Psoas muscle (tissue), 8 donors: ENCODE measurements at places on chromosomes 7 and 10. TPM values are rescaled to one million over a fixed set of nuclear protein-coding genes. Genes with fewer than 3 reads are reported as not detected.
A peak's percentile ranks its signal among the peaks of the same experiment; 100 is the strongest.

MCMBP gene
- 39.6 TPM for polyA plus RNA-seq

DNA sequence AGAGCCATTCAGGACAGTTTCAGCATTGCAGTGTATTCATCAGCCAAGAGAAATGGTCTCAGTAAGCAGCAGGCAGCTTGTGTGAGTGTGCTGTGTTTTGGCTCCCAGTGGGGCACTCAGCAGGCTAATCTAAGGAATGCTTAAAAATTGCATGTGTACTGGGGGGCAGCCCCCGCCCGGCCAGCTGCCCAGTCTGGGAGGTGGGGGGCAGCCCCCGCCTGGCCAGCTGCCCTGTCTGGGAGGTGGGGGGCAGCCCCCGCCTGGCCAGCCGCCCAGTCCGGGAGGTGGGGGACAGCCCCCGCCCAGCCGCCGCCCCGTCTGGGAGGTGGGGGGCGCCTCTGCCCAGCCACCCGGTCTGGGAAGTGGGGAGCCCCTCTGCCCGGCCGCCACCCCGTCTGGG, 116.2 kb downstream of the GRID1 start:
- no peak for DNase-seq

DNA sequence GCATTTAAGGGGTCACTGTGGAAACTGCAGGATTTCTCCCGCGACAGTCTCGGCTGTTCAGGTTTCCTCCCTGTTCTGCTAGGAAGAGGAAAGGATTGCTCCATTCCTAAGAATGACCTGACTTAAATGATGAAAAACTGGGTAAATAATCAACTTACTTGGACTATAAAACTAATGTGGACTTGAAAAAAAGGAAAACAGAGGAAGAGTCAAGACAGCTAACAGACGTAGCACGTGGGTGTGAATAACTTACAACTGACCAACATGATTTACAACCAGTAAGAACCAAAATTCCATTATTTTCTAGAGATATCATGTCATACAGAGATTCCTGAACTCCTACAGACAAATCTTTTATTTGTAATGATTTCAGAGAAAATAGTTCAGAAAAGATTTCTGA, 93.8 kb downstream of the ADAM12 start:
- DNase-seq = no peak

CTAGE8 gene
- polyA plus RNA-seq = not detected

GRCh38 chr10:94706089-94706488, 22.6 kb downstream of the CYP2C18 start:
- DNase-seq = no peak

CYP2C9 gene
- polyA plus RNA-seq = not detected

DNA sequence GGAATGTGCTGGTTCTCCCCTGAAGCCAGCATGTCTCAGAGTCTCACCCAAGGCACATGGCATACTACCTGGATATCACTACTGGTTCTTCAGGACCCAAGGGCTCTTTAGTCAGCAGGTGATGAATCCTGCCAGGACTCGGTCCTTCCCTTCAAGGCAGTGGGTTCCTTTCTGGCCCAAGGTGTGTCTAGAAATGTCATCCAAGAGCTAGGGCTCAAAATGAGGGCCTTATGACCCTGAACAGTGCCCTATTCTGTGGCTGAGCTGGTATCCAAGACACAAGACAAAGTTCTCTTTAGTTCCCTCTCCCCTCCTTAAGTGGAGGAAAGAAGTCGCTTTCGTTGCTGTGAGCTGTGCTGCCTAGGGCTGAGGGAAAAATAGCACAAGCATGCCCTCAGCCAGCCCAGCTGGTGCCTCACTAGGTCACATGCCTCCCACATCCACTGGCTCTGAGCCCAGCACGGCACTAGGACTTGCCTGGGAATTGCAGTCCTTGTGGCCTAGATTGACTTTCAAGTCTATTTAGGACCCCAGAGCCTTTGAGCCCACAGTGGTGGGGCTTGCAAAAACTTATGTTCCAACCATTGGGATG, 106.0 kb downstream of the BMS1 start:
- no peak for DNase-seq

DNA sequence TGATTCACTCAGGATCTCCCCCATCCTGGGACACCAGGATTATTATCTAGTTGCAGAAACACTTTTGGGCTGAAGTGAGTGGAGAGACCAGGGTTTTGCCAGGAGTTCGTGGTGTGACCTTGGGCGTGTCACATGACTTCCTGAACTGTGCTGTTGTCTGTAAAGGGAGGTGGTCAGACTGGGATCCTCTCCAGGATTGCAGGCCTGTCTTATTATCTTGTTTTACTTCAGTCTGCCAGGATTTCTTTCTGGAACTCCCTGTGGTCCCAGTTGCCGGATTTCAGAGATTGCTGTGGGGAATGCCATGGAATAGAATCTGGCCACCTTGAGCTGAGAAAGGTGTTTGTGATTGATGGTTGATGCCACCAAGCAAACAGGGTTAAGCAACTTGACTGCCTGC, 35.8 kb downstream of the CRCP start:
- DNase-seq = peak; percentile 67

GRCh38 chr7:143882020-143882603, 19.9 kb downstream of the TCAF1 start:
- DNase-seq = peak; percentile 74

DNA sequence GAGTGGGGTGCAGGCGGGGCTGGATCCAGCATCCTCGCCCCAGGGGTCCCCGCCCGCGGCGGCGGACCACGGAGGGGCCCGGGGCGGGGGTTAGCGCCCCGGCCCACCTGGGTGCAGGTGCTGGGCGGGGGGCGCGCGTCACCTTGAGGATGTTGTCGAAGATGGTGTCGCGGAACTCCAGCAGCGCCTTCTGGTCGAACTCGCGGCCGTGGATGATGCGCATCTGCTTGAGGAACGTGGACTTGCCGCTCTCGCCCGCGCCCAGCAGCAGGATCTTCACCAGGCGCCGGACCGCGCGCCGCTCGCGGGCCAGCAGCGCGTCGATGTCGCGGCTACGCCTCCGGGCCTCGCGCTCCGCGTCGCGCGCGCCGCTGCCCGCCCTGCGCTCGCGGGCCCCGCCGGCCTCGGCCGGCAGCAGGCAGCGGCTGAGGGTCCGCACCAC, 376 bp downstream of the GNA12 start:
- DNase-seq = peak; percentile 51

- DNase-seq = no peak
These were observed 120.3 kb downstream of the NRP1 start for GRCh38 chr10:33214174-33214573.

GRCh38 chr10:58266003-58266825, 1.5 kb downstream of the IPMK start:
- DNase-seq = no peak

DNA sequence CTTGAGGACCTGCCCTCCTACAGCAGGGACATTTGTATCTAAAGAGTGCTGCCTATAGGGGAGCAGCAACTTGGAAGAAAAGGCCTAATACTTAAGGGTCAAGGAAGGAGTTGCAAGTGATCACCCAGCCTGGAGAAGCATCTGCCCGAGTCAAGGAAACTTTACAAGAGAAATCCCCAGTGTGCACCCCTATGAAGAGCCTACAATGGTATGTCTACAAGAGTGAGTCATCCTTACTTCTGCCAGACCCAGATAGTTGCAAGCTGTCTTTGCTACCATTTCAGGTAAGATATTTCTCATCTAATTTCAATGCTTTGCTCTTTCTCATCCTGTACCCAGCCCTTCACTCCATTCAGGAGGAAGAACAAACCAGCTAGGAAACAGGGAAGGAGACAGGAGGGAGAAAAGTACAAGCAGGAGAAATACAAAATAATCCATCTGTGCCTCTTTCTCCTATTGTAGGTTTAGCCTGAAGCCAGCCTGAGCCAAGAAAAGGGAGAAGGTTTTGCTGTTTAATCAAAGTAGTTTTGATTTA, 34.4 kb upstream of the AGR3 start:
- no peak for DNase-seq

- no peak for DNase-seq
These were observed 313.1 kb downstream of the RPS24 start for GRCh38 chr10:78346721-78347120.

GRCh38 chr10:17237915-17238444, 9.9 kb downstream of the VIM start:
- no peak for DNase-seq

DNA sequence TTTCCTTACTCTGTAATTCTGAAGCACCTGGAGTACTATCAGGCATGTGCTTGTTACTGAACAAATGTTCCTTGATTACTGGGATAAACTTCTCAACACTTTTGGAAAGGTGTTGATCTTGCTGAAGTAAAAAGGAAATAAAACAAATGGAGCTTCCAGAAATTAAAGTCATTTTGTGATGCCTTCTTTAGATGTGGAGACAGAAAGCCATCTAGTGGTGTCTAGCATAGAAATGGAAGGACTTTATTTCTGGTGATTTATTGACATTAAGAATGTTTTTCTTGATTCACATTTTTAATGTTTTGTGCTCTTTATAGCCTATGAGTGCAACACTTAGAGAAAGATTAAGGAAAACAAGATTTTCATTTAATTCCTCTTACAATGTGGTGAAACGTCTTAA, 1.4 kb downstream of the SFR1 start:
- no peak for DNase-seq

SLC18A2 gene
- polyA plus RNA-seq = 0.05 TPM

FKBP6 gene
- not detected for polyA plus RNA-seq

RBM20 gene
- polyA plus RNA-seq = 11.7 TPM

SPDYE2B gene
- polyA plus RNA-seq = not detected

- no peak for DNase-seq
These were observed 31.3 kb downstream of the GALNT11 start for GRCh38 chr7:152056621-152057274.

GRCh38 chr7:95631527-95631926, 35.2 kb upstream of the PDK4 start:
- DNase-seq = no peak
